NCI-H748 treated with DMSO at 0.1 percent for 48 hours (cell line): ENCODE measurements at places on chromosomes 13 and 19.

DNA sequence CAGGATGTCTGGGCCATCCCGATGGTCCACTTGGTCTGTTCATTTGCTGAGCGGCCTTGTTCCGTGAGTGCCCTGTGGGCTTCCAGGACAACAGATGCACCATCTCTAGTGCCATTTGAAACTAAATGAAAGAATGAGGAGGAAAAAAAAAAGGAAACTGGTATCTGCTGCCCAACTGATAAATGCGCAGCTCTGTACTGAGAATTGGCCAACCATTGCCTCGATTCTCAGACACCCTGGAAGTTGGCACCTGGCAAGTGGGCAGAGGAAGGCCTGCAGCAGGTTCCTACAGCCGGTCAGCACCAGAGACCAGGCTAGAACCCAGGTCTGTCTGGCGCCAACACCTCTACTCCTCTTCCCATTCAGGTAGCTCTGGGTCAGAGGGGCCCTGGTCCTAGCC is 18.9 kb downstream of the SLC7A1 start:
- no peak for DNase-seq

- no peak for DNase-seq
These were observed 1.4 kb upstream of the RASL11A start for GRCh38 chr13:27269114-27269665.

DNA sequence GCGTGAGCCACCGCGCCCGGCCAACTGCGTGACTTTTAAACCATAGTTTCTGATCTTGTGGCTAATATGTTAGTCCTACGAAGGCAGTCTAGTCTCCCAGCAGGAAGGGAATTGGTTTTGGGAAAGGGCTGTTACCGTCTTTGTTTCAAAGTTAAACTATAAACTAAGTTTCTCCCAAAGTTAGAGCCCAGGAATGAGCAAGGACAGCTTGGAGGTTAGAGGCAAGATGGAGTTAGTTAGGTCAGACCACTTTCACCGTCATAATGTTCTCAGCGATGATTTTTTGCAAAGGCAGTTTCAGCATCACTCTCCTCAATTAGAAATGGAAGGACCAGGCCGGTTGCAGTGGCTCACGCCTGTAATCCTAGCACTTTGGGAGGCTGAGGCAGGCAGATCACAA is 17.7 kb upstream of the ADGRE2 start:
- DNase-seq, result no peak

DNA sequence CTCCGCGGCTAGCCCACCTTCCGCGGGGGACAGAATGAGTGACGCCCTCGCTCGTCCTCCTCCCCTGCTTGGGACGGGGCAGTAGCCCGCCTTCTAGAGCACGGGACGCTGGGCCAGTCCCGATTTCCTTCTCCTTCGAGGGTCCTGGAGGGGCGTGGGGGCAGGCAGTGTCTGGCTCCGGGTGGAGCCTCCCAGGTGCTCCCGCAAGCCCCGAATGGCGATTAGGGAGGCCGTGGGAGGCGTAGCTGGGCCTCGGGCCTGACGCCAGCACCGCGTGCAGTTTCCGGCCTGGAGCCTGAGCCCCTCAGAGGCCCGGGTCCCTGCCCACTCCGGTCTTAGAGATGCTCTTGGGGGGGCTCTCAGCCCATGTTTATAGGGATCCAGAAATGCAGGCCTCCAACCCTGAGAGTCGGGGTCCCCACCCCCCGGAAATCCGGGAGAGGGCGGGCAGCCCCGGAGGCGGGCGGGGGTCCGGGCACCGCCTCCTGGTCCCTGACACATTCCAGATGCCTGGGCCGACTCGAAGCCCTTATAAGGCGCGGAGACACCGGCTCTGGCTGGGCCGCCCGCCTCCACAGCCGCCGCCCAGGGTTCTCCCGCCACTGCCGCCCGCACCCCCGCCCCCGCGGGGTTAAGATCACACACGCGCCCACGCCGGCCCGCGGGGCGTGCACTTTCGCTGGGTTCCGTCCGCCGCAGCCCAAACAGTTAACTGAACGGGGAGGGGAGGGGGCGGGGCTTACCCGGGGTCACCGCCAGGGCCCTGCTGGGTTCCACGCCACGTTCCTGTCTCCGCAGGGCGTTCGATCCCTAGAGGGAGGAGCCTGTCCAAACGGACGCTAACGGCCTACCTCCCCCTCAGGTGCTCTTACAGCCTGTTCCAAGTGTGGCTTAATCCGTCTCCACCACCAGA is 1.5 kb downstream of the MYADM start:
- peak; percentile 40 for DNase-seq

DNA sequence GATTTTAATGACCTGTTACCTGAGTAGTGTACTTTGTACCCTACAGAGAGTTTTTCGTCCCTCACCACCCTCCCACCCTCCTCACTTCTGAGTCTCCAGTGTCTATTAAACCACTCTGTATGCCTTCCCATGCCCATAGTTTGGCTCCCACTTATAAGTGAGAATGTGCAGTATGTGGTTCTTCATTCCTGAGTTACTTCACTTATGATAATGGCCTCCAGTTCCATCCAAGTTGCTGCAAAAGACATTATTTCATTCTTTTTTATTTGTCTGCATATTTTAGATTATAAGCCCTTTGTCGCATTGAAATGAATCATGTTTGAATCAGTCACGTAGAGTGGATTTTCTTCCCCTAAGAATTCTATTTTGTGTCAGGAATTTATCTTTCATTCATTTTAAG is 12.2 kb upstream of the HTR2A start:
- no peak for DNase-seq

GRCh38 chr19:14407605-14408484 is 11.3 kb downstream of the DDX39A start:
- no peak for DNase-seq

- DNase-seq, result peak; percentile 49
These were observed 1.1 kb downstream of the SOX1 start for GRCh38 chr13:112067871-112068539.

DNA sequence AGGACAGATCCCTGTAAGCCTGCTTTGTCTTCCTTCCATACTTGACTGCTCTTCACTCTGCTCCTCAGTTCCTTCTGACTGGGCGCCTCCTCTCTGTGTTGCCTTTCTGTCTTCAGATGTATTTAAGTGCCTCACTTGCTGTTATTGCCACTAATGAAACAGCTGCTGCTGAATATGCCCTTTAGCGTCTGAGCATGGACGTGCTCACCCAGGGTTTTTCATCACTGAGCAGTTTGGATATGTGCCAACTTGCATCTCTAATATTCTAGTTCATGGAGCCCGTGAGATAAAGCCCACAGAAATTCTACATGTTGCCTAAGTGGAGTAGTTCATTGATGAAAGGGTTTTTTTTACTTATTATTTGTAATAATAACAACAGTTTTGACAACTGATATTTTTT is 198.2 kb downstream of the MYO16 start:
- DNase-seq, result no peak

- no peak for DNase-seq
These were observed 1115.4 kb downstream of the SLITRK1 start for GRCh38 chr13:82766732-82767321.

GRCh38 chr19:30516531-30516930 is 144.3 kb downstream of the ZNF536 start:
- DNase-seq, result no peak

DNA sequence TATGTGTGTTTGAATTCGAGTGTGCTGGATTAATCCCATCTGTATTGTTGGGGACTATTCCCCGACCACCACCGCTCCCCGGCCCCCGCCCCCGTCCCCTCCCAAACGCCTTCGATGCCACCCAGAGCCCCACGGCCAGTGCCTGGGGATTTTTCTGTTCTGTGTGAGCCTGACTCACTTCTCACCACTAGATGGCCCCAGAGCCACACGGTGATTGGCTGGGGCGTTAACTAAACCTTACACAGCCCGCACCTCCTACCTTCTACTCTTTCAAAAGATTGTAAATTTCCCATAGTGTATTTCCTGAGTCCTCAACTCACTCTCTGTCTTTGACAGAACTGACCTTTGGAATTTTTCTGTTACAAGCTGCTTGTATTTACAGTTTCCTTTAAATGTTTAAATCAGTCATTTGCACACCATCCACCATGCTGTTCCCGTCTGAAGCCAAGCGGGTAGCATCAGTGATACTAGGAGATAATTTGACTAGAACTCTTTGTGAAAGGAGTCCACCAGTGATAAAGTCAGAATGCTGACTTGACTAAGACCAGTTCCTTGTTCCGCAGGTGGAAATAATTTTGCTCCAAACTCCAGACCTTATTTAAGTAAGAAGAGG is 61.4 kb downstream of the RFX2 start:
- peak; percentile 34 for DNase-seq

- DNase-seq, result no peak
These were observed 173.0 kb downstream of the OLFM4 start for GRCh38 chr13:53201454-53202225.

DNA sequence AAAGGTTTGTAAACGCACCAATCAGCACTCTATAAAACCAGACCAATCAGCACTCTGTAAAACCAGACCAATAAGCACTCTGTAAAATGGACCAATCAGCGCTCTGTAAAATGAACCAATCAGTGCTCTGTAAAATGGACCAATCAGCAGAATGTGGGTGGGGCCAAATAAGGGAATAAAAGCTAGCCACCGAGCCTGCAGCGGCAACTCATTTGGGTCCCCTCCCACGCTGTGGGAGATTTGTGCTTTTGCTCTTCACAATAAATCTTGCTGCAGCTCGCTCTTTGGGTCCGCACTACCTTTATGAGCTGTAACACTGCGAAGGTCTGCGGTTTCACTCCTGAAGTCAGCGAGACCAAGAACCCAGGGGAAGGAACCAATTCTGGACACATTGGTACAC is 28.0 kb downstream of the ZNF175 start:
- DNase-seq, result no peak

DNA sequence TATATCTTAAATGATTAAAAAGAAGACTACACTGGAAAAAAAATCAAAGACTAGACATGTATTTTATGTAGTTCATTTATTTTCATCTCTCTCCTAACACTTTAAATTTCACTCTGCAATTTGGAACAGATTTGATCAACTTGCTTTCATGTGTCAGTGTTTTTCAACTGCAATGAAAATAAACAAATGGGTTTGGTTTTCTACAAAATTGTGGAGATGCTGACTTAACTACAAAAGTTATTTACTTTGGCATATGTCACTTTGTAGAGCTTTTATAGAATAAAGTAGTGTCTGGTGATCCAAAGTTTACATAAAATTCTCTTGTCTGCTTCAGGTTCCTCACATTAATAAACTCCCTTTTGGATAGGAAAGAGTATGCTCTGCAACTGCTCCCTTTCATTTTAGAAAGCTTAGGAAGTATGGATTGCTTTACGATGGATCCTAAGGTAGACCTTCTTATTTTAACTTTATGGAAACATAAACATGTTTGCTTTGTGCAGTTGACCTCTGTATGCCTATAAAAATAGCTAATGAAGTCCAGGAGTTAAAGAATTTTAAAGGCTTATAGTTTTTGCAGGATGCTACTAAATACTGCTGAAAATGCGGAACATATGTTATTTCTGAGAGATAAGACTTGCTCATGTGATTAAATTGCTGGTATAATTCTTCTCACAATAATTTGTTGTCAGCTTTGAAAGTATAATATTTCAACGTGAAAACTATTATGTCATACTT is 815.9 kb downstream of the PCDH9 start:
- DNase-seq, result no peak

- DNase-seq, result peak; percentile 55
These were observed 2.8 kb downstream of the PTGER1 start for GRCh38 chr19:14472202-14472938.

- DNase-seq, result no peak
These were observed 67.7 kb downstream of the EPSTI1 start for GRCh38 chr13:42924344-42924743.

GRCh38 chr19:17915940-17916593 is 16.7 kb upstream of the CCDC124 start:
- no peak for DNase-seq
